ENCODE measurements at places on chromosomes 6 and 20. TPM values are rescaled to one million over a fixed set of nuclear protein-coding genes. Genes with fewer than 3 reads are reported as not detected.

DNA sequence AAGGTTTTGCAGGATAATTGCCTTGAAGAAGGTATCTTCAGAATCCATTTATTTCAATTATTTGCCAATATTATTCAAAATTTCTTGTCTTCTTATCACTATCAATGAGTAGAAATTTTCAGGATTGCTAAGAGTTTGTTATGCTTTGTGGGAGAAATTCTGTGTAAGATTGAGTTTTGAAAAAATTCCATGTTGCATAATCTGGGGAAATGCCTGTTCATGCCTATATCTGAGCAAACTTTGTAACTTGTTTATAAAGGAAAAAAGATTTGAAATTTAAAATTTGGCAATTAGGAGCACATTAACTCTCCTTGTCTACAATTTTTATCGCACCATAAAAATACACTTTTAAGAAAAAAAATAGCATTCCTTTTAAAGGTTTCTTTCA is 39.8 kb upstream of the EDN1 start:
- no peak for DNase-seq

CALHM4 gene
- total RNA-seq: not detected

- DNase-seq: peak; percentile 58
Observed at GRCh38 chr6:158219228-158219627, 51.1 kb downstream of the GTF2H5 start.

GRCh38 chr20:42901689-42902440 is 287.8 kb downstream of the PTPRT start:
- DNase-seq: peak; percentile 18

DNA sequence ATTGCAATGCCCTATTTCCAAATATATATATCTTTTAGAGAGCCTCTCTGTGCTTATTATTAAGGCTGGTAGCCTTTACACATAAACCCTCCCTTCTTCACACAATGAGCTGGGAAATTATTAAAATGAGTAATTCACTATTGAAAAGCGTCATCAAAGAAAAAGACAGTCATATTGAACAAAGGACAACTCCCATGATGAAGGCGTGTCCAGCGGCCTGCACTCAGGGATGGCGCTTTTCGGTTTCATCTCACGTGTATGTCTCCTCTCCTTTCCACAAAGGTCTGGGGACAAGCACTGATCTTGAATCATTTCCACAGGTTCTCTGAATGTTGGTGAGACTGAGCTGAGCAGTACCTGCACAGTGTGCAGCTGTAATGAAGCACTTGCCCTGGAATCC is 3.5 kb downstream of the SERPINB9 start:
- DNase-seq: no peak

GGTLC1 gene
- total RNA-seq: 0.27 TPM

- peak; percentile 48 for DNase-seq
Observed at GRCh38 chr20:33474097-33474873, 15.6 kb upstream of the CBFA2T2 start.

- DNase-seq: peak; percentile 33
Observed at GRCh38 chr6:107740496-107741190, 83.5 kb downstream of the SCML4 start.

DNA sequence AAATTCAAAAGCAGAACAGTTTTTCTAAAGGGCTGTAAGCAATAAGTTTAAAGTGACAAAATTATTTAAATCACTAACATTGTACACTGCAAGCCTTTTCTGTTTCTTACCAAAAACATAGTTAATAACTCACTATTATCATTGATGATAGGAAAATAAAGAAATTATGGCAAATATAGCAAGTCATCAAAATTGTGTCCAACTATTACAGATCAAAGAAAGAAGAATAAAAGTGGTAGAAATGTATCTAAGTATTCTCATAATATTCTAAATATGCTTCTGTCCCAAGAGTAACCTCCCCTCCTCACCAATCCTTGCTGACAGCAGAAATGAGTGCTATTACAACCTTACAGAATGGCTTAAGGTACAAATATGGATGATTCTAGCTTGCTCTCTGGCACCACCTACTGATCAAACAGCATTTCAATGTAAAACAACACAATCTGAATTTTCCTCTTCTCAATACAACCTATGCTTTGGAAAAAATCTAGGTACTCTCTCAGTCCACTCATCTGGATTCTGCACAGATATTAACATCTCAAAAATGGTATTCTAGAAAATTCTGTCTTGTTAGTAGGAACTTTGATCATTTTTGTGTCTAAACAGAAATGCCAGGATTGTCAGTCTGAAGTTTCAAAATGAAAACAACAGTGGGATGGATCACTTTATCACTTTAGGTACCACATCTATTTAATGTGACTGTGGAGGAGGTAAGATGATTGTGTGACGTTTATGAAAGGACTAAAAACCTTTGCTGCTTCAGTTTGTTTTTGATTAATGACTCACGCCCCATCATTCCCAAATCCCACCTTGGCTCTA is 40.9 kb downstream of the ZFP64 start:
- peak; percentile 32 for DNase-seq

DNA sequence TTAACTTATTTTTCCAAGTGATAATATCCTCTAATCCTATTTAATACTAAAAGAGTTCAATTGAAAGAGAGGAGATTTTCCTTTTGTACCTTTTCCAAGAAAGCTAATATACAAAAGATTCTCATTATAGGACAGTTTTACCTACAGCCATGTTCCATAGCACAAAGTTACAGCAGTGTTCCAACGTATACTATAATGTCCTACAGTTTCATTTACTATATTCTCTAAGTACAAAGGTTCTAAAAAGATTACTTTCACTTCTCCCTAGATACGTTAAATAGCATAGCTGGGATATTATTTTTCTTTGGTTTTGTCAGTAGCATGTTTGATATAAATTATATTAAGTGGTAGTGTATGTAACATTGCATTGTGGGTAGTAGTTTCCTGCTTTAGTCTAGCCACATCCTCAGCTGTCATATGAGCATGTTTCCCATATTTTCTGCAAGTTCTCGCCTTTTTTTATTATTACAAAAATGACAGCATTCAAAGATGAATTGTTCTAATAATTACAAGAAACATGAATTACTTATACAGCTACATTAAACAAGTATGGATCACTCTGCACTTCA is 4.4 kb upstream of the RUNX2 start:
- DNase-seq: no peak

PANK2 gene
- 31.3 TPM for total RNA-seq

DNA sequence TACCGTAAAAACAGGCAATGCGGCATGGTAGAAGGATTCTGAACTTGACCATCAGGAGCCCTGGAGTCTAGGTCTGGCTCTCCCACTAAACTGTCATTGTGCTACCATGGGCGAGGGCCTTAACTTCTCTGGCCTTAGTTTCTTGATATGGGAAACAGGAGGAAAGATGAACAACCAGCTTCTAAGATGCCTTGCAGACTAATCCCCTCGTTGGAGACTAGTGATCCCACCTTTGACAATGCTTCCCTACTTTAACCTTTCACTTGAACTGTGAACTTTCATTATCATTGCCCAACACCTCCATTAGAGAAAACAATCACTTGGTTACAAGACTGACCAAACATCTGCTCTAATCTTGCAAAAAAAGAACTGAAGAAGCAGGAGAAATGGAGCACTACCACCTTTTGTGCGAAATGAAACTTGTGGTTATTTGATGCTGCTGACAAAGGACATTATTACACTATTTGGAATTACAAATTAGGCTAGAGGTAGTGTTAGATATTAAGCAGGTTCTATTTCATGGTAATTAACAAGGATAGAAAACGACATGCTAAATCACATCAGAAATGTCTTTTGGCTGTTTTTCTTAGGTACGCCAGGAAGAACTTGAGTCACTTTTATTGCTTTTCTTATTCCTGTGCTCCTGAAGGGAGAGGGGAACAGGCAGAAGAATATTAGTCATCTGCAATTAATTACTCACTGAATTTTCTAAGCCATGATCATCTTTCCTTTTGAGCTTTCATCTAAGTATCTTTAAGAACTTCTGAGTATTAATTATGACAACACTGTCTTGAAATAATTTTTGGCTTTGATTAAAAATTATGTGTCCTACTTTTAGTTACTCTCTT is 39.1 kb upstream of the ARHGAP18 start:
- DNase-seq: no peak

- DNase-seq: no peak
Observed at GRCh38 chr6:79824202-79824601, 123.2 kb downstream of the ELOVL4 start.

MOCS3 gene
- 5.1 TPM for total RNA-seq

- DNase-seq: no peak
Observed at GRCh38 chr6:139115989-139116758, 18.7 kb upstream of the HECA start.

STMND1 gene
- total RNA-seq: 2.8 TPM

GRCh38 chr6:162029873-162030576 is 697.5 kb downstream of the PRKN start:
- no peak for DNase-seq

TNFRSF21 gene
- total RNA-seq: 102 TPM

DNA sequence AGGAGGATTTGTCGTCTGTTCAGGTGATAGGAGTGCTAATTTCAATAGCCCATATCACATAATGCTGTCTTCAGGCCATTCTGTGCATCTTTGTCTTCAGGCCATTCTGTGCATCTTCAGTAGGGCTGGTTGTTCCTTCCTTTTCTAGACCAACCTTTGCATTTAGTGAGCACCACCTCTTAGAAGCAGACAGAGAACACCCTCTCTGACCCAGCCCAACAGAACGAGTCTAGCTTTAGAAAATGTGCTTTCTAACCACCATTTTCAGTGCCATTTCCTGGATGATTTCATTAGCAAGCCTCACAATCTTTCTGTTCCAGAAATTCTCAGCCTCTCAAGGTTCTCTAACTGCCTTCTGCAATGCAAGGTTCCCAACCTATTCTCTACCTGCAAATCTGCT is 215.3 kb upstream of the KCNQ5 start:
- no peak for DNase-seq

GRCh38 chr6:90274451-90275030 is 22.1 kb downstream of the BACH2 start:
- DNase-seq: peak; percentile 25

AAR2 gene
- total RNA-seq: 16.1 TPM

ILRUN gene
- total RNA-seq: 48.5 TPM

DNA sequence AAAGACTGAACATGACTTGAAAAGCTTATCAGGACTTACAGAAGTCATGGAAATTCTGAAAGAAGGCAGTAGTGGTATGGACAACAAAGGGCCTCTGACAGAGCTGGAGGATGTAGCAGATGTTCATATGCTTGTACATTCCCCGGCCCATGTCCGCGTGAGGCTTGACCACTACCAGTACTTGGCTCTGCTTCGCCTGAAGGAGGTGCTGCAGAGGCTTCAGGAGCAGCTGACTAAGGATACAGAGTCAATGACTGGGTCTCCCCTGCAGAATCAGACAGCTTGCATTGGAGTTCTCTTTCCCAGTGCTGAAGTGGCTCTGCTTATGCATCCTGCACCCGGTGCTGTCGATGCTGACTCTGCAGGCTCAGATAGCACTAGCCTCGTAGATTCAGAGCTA is 29.2 kb downstream of the TAF11 start:
- no peak for DNase-seq

GABRR1 gene
- 0.21 TPM for total RNA-seq

TMEM200A gene
- 51.4 TPM for total RNA-seq

PTCHD4 gene
- total RNA-seq: not detected

- DNase-seq: no peak
Observed at GRCh38 chr6:45972795-45973503, 42.7 kb downstream of the CLIC5 start.

DNA sequence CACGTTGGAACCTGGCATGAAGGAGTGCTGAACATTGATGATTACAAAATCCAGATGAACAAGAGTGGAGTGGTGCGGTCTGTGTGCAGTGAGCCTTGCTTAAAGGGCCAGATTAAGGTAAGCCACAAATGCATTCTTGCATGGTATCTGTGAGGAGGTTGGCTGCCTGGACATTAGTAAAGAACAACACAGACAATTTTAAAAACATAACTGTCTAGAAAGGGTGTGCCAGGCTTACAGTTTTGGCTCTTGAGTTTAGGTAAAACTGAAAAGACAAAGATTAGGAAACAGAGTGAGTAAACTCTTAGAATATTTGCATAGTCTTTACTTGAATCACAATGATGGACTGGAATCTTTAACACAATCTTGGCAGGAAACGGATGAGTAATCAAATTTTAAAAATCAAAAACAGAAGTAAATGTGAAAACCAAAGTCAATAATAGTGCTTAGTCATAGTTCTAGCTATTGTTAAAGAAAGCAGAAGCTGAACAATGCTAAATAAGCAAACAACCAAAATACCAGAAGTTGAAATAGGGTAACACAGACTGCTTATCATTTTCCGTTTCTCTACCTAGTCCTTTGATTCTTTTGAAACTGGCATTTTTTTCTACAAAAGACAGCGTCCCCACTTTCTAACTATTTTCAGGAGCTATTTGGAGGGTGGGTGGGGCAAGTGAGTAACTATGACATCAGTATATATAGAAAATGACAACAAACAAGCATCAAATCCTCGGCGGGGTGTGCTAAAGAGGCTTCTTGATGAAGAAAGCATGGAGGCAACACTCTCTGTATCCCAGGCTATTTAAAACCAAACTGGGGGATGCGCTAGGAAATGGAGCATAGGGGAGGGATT is 185.8 kb upstream of the RAB32 start:
- no peak for DNase-seq

- no peak for DNase-seq
Observed at GRCh38 chr20:41065716-41066115, 37.1 kb downstream of the TOP1 start.

DNA sequence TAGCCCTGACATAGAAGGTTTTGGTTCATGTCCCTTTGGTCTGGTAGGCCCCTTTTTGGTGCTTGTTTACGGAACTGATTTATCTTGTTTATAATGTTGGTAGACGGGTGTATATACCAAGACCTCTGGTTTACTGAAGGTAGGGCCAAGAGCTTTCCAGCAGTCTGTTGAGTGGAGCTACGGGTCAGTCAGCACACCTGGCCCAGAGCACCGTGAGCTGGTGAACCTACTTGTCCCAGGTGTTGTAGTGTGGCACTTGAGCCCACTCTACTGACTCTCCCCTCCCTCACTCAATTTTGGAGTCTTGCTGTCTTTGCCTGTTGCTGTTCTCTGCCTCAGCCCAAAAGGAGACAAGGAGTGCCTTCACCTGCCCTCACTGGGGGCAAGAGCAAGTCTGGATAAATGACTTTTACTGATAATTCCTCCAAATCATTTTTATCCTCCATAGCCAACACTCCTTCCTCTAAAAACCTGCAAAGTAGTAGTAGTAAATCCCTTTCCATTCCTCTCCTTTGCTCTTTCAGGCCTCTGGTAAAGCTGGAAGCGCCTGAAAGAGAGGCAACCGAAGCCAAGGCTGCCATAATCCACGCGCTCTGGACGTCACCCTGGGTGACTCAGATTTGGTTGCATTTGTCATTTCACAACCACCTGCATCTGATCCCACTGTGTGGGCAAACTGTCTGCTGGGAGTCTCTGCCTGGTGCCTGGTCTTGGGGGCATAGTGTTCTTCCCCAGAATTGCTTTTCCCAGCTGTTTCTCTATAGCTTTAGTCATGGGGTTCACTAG is 22.2 kb downstream of the RREB1 start:
- DNase-seq: no peak

SMOC2 gene
- total RNA-seq: 29.6 TPM

All from colonic mucosa (tissue), 4 donors.